ENCODE measurements at places on chromosomes 7 and 10.

GRCh38 chr10:126334272-126334671 is 54.0 kb downstream of the ADAM12 start:
- DNase-seq = no peak

GRCh38 chr7:22361320-22361719 is 4.4 kb upstream of the RAPGEF5 start:
- no peak for DNase-seq

DNA sequence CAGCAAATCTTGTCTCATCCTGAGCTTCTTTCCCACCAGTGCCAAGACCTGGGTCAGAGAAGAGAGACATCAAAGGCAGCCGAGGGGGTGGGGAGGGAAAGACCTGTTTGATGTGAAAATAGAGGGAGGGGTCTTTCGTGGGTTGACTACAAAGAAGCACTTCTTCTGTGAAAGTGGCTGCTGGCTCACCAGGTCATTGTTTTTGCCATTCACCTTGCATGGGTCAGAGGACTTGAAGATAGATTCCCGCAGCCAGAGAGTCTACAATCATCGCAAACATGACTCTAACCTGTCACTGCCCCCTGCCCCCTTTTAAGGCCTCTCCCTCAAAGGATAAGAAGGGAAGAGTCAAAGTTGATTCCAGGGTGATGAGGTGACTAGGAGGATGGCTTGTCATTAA is 166.1 kb upstream of the BMPER start:
- DNase-seq = no peak

DNA sequence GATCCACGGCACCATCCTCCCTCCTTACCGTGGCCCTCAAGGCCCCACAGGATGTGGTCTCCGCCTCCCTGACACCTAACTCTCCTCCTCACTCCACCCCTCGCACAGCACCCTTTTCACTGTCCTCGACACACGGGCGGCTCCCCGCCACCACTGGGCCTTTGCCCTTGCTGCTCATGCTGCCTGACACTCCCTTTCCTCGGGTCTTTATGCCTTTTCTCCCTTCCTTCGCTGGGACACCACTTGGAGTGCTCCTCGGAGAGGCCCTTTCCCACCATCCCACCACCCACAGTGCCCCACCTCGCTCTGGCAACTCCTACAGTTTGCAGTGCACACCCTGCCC is 7.9 kb upstream of the INMT start:
- DNase-seq = no peak

- no peak for DNase-seq
Measured at GRCh38 chr10:12949248-12949647, 52.3 kb downstream of the CCDC3 start.

All from Peyer's patch (tissue), 4 donors.